NCI-H510A (cell line): ENCODE measurements at places on chromosomes 12 and 14.

- no peak for DNase-seq
Observed at GRCh38 chr12:54387114-54387467, 2.6 kb upstream of the ZNF385A start.

GRCh38 chr12:114636723-114637480 is 47.1 kb downstream of the TBX3 start:
- no peak for DNase-seq

- no peak for DNase-seq
Observed at GRCh38 chr14:101022916-101023435, 119.5 kb upstream of the RTL1 start.

DNA sequence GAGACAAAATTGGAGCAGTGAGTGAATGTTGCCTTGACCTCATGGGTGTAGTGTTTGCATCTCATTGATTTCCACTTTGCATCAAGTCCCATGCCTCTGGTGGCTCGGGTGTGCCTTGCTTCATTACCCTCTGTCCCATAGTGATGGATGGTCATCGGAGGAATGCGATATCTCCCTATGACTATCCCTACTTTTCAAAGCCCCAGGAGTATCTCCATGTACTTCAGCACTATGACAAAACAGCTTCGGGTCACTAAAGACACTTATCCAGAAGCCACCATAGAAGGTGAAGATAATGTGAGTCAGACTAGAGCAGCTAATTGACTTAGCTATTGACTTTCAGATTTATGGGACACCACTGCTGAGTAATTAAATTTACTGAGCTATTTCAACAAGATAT is 355.1 kb upstream of the CCDC196 start:
- no peak for DNase-seq

DNA sequence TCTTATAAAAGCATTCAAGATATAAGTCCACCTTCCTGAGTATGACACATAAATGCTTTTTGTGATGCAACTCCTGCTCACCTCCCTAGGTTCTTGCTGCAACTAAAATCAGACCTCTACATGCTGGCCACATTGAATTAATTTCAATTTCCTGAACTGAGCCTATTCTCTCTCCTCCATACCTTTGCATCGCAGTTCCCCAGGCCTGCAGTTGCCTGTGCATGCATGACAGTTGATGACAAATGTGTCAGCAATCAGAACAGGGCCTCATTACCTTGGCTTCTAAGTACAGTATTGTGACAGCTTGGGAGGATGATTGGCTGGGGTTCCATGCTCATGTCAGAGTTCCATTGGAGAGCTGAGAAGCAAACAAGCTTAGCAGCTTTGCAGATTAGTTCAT is 3.9 kb upstream of the TM7SF3 start:
- DNase-seq, result no peak

GRCh38 chr14:36976571-36977023 is 195.8 kb downstream of the SLC25A21 start:
- no peak for DNase-seq

DNA sequence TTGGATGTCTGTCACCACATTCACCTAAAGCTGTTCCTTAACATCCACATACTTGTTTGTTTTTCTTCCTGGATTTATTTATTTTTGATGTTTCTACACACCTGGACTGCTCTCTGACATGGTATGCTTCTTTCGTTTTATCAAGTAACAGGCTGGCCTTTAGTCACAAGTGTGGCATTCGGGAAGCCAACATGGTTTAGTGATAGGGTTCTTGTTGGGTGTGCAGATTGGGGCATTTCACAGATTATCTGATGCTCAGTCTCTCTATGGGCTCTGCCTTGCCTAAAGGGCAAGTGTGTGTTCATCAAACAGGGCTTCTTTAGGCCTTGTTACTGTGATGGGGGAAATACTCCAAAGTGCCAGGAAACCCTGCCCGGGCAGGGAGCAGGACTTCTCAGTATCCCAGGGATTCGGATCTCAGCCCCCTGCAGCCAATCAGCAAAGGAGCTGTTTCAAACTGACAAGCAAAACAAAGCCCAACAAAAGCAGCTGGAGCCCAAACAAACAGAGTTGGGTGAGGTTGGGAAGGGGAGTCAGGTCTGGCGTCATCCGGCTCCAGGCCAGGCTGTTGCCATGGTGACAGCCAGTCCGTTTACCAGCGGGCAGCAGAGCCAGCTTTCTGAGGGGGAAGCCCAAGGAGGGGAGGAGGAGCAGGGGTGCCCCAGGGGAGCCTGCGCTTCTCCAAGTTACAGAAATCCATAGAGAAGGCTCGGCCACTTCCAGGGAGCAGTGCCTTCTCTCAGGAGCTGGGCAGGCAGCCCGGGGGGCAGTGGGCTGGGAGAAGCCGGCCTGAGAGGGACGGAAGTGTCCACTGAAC is 31.9 kb downstream of the FOS start:
- DNase-seq, result peak; percentile 36

- DNase-seq, result no peak
Observed at GRCh38 chr14:52377940-52378339, 63.8 kb downstream of the PTGER2 start.

DNA sequence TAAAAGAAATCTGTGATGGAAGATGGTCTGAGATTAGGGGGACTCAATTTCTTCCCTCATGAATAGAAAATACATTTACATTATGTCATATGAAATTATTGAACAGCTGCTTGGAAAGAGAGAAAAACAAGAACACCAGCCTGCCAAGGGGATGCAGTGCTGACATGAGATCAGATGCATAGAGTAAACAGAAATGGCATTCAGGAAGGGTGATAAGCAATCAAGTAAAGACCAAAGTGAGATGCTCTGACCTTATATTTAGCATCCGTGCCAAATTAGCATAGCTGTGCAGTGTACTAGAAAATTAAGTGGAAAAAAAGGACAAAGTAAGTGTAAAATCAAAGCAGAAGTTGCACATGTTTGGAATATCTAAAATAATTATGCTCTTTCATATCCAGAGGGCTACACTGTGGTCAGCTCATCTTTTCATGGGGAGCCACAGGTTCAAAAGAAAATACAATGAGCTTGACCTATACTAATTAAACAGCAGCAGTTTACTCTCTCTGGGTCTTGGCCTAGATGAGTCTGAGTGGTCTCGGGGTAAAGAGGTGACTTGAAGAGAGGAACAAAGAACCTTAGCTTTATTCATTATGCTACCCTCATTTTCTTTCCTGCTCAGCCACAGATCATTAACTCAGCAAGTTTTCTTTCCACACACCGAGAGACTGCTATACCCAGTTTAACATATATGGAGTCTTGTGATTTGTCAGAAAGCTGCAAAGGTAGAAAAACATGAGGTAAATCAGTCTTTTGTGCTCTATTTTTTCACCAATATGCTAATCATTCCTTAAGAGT is 359.4 kb upstream of the FOXG1 start:
- DNase-seq, result no peak

DNA sequence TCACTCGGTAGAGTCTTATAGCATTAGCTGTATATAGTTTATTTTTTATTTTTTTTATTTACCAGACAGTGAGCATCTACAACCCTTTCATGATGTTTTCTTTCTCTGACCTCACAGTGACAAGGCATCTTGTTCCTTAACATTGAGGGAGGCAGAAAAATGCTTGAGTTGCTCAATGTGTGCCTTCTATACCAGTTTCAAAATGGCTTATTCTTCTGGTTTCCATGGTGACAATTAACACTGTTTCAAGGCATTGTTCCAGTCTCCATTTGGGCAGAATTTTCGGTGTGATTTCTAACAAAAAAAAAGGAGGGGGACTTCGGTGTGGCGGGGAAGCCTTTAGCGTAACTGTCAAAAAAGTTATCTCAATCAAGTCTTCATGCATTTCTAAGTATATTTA is 209.7 kb upstream of the NPAS3 start:
- DNase-seq, result no peak

DNA sequence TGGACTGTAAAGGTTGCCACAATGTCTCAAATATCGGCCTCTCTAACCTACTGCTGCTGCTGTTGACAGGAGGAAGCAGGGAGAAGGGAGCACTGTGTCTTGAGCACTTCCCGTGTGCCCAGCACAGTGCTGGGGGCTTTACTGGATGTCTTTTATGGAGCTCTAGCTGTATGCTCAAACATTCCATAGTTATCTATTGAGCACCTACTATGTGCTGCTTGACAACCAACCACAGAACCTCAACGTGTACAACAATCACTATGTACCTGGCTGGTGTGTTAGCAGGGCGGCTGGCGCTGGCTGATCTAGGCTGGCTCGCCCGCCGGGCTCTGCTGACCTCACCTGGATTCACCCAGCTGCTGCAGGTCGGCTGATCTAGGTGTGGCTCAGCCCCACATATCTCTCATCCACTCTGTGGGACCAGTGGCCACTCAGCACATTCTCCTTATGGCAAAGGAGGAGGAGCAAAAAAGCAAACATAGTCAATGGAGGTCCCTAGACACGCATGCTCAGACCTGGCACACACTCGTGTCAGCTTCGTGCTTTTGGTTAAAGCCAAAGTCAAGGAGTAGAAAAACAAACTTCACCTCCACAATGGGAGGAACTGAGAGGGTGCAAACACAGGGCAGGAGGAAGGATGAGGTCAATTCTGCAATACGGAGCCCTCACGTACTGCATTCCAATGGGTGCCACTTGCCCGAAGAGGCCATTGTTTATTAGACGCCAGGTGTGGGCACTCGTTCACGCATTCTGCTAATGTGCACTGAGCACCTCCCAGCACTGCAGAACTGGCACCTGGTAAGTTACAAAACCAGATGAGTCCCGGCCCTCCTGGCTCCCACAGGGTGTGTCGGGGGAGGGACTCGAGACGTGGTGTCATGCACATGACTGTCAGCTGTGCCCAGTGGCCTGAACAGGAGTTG is 147.2 kb downstream of the SCARB1 start:
- DNase-seq, result peak; percentile 98

DNA sequence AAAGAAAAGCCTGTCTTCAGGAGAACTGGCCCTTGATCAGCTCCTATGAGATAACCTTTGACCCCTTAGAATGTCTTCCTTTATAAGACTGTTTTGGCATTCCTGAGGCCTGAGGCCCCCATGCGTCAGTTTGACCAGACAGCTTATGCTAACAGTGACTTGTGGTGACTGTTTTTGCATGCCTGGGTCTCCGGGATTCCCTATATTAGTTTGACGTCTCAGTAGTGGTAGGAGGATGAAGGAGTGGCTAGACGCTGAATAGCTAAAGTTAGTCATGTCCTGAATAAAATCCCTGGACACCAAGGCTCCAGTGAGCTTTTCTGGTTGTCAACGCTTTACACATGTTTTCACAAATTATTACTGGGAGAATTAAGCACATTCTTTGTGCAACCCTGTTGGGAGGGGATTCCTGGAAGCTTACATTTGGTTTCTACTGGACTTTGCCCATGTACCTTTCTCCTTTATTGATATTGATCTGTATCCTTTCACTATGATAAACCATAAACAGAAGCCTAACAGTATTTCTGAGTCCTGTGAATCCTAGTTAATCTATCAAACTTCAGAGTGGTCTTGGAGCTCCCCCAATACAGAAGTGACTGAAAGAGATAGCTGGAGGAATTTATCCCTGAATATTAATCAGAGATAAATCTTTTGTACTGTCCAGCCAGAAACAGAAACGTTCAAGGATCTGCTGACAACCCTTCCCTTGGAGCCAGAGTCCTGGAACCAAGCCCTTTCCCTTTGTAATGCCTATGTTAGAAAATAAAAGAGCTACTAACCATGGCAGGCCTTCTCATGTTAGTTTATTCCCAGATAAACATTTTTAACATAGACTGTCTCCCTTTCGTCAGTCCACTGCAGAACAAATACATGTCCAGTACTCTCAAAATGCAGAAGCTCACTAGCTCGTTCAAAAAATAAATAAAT is 479.2 kb downstream of the RPS29 start:
- no peak for DNase-seq

GRCh38 chr12:32273712-32274111 is 125.6 kb upstream of the FGD4 start:
- DNase-seq, result no peak

DNA sequence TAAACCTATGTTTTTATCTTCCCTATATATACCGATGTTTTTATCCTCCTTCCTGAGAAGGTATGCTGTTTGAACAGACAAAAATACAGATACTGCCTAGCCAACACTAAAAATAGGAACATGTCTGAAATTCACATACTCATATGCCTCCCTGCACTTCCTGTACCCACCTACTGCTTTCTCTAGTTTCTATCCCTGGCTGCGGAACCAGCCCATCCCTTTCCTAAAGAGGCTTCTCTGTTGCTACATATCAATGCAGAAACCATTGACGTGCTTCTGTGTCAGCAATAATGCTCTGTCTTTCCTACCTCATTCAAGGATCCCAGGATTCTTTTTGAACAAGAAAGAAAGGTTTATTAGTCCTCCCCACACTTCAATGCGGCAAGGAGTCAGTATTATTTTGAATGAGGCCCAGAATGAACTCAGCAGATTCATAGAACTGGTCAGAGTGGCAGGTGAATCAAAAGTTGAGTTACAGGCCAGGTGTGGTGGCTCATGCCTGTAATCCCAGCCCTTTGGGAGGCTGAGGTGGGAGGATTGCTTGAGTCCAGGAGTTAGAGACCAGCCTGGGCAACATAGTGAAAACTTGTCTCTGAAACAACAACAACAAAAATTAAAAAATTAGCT is 67.8 kb upstream of the NAP1L1 start:
- DNase-seq, result no peak

DNA sequence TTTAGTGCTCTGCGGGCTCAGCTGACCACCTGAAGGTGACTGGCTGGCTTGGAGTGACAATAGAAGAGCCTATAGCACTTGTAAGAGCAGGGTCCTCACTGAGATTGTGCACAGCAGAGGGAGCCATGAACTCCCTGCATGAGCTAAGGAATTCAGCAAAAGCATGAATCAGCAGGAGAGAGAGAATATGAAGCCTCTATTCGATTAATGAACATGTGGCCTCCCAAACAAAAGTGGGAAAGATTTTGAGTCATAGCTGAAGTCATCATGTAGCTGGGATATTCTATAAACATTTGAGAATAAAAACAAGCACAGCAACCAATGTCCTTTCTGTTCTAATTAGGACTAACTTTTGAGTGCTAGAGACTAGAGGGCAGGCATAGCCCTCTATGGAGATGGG is 626.6 kb downstream of the DIO2 start:
- no peak for DNase-seq

DNA sequence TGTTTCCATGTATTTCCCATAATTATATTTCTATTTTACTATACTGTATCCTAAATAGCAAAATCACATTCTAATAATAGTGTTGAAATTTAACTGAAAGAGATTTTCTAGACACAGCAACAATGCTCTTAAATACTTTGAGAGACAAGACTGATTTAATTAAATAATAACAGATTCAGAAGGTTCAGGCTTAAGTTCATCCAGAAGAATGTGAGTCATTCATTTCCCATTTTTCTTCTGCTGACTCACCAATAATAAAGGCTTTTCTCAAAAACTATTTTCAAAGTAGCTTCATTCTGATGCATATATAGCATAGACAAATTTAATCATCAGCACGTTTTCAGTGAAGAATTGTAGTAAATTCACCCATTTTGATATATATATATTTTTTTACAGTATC is 481.4 kb downstream of the MDGA2 start:
- no peak for DNase-seq

DNA sequence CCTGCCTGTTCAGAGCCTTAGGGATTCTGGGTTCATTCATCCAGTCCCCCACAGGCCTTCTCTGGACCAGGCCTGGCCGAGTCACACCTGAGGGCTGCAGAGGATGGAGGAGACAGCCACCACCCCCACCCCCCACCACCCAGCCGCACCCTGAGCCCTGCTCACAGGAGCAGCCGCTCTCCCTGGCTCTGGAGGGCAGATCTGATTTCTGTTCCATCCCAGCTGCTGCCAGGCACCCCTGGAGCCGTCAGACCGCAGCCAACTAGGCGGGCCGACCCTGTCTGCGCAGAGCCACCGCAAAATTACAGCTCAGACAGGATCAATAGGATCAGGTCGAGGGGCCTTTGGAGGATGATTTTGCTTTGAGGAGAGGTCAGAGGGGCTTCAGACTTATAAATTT is 154.6 kb upstream of the MYL2 start:
- no peak for DNase-seq

- no peak for DNase-seq
Observed at GRCh38 chr14:55603401-55603953, 23.5 kb downstream of the KTN1 start.
